RWPE1 (cell line): ENCODE measurements at places on chromosomes 11 and 22.

- DNase-seq: no peak
These were observed 1.9 kb downstream of the OR52H1 start for GRCh38 chr11:5546457-5546856.

GRCh38 chr11:78420796-78421209 lies 3.2 kb upstream of the GAB2 start:
- no peak for DNase-seq

DNA sequence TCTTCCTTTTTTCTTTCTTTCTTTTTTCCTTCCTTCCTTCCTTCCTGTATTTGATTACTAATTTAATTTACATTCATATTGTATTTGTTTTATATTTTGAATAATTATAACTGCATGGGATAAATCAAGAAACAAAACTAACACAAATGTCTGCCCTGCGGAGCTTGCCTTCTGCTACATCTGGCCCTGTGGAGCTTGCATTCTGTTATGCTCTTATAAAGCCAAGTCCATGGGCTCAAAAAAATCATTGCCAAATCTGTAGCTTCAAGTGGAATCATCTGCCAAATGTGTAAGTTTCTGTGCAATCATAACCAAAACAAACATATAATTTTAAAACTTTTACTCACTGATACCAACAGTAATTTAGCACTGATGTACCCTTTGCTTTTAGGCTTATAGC lies 8.0 kb upstream of the OR52J3 start:
- no peak for DNase-seq

DNA sequence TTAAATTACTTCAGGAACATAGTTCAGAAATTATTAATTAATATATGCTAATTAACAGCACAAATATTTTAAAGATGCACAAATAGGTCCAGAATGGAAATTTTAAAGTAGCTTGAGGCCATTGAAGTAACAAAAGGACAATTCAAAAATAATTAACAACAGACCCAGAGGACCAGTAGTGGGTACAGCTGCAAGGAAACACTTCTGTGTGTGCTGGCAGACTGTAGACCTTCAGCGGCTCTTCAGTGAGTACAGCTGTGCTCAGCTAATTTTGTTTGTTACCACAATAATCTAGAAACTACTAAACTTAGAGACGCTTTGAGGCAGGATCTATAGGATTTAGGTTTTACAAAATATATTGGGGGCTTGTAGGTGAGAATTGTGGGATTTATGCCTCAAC lies 103.8 kb downstream of the GRIA4 start:
- DNase-seq: no peak

DNA sequence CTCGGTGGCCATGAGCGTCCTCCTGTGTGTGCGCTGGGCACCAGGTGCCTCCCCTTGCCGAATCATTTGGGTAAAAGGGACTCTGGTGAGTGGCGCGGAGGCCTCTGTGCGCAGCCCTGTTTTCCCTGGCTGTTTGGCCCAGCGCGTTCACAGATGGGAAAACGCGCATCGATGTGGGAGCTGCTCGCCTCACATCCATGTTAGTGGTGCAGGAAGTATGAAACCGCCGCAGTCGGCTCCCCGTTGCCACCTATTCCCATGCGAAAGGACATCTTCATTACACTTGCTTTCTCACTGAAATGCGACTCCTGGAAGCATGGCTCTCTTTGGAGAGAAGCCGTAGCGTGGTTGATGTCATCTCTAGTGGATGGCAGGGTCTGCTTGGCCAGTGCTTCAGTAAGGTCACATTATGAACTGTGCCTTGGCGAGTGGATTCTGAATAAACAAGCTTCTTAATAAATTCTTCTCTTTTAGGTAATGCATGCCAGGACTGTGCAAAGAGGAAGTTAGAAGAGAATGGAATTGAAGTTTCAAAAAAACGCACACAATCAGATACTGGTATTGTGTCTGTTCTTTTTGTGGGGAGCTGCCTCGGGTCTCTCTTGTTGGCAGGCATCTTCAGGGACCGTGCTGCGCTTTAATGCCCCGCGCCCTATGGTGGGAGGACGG lies 26.3 kb downstream of the FAM118A start:
- DNase-seq: no peak

DNA sequence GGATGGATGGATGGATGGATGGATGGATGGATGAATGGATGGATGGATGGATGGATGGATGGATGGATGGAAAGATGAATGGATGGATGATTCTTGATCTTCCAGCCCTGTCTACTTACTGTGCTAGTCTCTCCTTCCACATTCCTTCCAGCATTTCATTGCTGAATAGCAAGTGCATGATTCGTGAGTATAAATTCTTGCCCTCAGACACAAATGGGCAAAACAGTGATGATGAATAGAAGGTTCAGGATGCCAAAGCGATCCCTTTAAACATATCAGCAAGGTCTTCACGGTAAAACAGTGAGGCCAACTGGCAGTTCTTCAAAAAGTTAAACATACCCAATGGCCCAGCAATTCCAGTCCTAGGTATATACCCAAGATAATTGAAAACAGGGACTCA lies 400.2 kb downstream of the MN1 start:
- DNase-seq: no peak

DNA sequence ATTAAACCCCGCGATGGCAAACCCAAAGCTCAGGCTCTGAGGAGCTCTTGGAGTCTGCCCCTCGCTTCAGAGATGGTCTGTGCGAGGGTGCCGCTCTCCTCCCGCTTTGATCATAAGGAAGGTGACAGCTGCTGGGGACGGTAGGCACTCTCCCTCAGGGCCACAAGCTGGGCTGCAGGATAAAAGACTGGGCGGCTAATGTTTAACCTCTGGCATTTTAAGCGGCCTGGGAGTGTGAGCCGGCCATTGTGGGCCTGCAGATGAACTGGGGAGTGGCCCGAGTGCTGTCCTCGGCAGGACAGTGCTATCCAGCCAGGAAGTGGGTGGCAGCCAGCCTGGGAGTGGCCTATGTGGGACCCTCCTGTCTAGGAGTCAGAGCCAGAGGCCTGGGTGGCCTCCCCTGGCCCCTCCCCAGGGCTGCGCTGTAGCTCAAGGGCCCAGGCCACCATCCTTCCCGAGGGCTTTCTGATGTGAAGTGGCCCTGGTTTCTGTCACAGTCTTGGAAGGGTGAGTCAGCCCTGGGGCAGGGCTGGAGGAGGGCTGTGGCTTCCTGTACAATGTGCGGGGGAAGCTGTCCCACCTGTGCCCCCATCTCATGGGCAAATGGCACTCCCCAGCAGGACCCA lies 58.7 kb upstream of the PRODH start:
- DNase-seq: no peak

GRCh38 chr11:5574654-5575053 lies 6.0 kb upstream of the OR52B6 start:
- DNase-seq: no peak

GRCh38 chr22:46176508-46177003 lies 26.2 kb downstream of the PPARA start:
- no peak for DNase-seq

DNA sequence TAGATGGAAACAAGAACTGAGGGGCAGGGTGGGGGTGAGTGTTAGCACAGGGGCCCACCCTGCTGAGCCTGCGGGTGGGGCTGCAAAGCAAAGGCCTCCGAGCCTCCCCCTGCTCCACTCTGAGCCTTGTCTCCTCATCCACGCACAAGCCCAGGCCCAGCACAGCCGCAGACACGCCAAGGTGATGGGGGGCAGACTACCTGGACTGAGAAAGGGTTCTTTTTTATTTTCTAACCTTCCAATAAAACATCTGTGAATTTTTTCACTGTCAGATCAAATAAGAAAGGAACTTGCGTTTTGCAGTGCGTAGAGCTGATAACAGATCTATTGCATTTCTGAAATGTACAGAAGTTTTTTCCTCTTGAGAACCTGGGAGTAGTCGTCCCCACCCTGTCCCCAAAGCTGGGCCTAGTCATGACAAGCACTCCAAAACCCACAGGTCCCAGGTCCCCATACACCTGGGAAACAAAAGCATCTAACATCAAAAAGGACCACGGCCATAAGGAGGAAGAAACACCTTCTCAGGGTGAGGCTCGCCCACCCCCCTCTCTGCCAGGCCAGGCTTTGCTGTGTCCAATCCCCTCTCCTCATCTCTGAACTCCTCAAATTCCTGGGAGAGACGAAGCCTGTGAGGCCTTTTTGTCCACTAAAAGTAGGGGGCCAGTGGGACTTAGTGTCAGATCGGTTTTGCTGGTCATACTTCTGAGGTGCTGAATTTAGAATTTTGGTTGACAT lies 22.7 kb upstream of the CD5 start:
- no peak for DNase-seq

- DNase-seq: no peak
These were observed 129.3 kb downstream of the EFCAB6 start for GRCh38 chr22:43682851-43683250.

GRCh38 chr22:45435544-45436139 lies 22.1 kb downstream of the RIBC2 start:
- DNase-seq: peak; percentile 64
